ENCODE measurements at places on chromosomes 11 and 22.

- DNase-seq = no peak
These were observed 770.4 kb downstream of the ETS1 start for GRCh38 chr11:127816962-127817361.

DNA sequence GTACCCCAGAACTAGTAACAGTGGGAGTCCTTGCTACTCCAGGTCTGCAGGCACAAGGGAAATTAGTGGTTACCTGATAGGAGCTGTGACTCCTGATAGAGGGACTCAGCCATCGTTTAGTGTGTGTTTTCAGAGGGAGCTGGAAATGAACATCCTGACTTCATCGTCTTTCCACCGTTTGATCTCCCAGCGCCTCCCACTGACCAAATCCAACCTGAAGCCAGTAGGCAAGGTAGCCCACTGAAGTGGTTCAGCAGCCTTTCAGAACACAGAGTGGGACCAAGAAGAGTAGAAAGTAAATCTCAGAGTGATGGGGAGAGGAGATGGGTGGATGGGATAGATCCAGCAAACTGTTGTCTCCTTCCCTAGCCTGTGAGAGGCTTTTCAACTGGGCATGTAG lies 385.9 kb downstream of the INSC start:
- no peak for DNase-seq

DNA sequence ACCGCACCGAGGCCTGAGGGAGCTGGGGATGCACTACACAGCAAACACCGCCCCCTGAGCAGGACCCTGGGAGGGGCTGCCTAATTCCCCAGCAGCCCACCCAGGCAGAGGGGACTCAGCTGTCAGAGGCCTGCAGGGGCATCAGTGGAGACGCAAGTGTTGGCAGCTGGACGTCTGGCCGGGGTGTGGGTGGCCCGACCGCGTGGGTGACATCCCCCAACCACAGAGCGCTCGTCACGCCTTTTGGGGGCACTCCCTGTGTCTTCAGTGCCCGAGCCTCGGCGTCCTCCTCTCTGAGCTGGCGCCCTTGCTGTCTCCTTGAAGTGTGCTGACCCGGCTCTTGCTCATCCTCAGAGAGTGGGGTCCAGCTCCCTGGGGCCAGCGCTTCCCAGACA lies 150.2 kb downstream of the BRD1 start:
- no peak for DNase-seq

- DNase-seq = no peak
These were observed 689 bp downstream of the PDHX start for GRCh38 chr11:34916843-34917770.

- no peak for DNase-seq
These were observed 31.5 kb upstream of the CCDC188 start for GRCh38 chr22:20182365-20182764.

All from effector CD8-positive, alpha-beta T cell (primary cell).